ENCODE measurements at places on chromosomes 7 and 10.

DNA sequence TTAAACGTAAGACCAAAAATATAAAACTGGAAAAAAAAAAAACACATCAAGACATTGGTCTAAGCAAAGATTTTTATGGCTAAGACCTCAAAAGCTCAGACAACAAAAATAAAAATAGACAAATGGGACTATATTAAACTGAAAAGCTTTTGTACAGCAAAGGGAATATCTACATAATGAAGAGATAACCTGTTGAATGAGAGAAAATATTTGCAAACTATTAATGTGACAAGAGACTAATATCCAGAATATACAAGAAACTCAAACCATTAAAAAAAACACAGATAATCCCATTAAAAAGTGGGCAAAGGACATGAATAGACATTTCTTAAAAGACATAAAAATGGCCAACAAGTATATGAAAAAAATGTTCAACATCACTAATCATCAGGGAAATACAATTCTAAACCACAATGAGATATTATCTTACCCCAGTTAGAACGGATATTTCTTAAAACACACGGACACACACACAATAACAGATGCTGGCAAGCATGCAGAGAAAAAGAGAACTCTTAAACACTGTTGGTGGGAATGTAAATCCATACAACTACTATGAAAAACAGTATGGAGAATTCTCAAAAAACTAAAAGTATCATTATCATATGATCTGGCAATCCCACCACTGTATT is 28.8 kb downstream of the CNOT4 start:
- DNase-seq: no peak

DNA sequence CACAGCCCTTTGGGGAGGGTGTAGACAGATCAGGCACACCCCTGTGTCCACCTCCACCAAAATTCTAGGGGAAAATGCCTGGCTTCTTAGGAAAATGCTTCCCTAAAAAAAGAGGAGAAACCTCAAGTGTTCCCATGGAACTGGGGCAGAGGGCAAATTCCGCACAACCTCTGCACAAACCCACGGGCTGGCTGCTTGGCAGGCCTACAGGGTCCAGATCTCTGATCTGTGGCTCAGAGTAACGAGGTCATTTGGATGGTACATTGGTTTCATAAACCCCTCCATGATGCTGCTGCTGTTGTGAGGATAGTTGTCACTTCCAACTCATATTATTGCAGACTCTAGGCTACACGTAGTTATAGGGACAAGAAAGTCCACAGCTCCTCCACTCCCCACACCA is 16.0 kb downstream of the LGI1 start:
- no peak for DNase-seq

DNA sequence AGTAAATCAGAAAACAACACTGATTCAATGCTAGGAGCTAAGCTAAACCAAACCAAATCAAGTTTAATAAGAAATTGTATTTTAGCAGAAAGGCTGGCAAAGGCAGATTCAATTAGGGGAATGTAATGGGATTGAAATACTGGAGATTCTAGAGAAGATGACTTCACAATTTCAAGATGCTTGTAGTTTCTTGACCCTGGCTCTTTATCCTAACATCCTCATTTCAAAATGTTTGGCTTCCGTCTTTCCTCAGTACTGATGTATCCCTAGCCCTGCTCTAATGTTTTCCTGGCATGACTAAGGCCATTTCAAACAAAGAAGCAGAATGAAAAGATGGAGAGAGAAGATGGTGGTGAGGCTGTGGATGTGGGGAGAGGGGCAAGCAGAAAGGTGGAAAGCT is 2.7 kb upstream of the JCAD start:
- DNase-seq: no peak

GRCh38 chr10:29613791-29614190 is 21.0 kb downstream of the SVIL start:
- DNase-seq: no peak

GRCh38 chr10:70174058-70174741 is 3.9 kb upstream of the SAR1A start:
- no peak for DNase-seq

GRCh38 chr10:131982185-131982756 is 548 bp upstream of the BNIP3 start:
- no peak for DNase-seq

GRCh38 chr10:114071178-114071577 is 27.5 kb downstream of the ADRB1 start:
- DNase-seq: no peak
